ENCODE measurements at places on chromosomes 1 and 21.

- no peak for DNase-seq
Observed at GRCh38 chr1:178645808-178646200, 79.2 kb upstream of the RALGPS2 start.

DNA sequence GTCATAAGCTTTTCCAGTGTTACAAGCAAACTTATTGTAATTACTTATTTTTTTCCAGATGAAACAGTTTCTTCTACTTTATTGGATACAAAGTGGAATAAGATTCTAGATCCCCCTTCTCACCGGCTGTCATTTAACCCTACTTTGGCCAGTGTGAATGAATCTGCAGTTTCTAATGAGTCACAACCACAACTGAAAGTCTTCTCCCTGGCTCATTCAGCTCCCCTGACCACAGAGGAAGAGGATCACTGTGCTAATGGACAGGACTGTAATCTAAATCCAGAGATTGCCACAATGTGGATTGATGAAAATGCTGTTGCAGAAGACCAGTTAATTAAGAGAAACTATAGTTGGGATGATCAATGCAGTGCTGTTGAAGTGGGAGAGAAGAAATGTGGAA is 95.5 kb downstream of the ZFYVE9 start:
- DNase-seq = no peak

DNA sequence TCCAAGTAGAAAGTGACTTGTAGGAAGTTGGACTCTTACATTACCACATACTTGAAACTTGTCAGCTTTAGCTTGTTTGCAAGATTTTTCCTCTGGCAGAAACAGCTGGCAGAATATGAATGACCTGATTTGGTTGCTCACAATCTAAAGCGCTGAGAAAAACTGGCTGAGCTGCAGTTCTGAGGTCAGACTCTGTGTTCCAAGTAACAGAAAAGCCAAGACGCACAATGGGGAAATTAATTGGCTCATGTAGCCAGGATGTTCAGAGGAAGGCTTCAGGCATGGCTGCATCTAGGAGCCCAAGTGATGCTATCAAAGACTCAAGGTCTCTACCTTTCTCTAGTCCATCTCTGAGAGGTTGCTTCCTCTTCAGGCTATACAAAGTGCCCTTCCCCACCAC is 27.0 kb downstream of the ALPL start:
- DNase-seq = no peak

DNA sequence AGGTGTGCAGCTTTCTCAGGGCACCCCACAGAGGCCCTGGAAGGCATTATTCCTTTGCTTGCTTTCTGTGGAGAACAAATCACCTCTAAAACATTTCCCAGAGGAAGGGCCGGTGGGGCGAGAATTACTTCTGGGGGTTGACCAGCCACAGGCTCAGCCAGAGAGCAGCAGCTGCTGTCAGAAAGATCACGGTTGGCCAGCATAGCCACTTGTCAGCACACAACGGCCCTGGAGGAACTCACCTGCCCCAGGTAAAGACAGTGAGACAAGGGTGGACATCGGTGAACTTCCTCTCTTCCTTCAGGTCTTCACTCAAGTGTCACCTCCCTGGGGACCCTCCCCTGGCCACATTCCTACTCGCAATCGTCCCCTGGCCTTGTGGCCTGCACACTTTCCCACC is 69.5 kb upstream of the CLDN14 start:
- DNase-seq = no peak

DNA sequence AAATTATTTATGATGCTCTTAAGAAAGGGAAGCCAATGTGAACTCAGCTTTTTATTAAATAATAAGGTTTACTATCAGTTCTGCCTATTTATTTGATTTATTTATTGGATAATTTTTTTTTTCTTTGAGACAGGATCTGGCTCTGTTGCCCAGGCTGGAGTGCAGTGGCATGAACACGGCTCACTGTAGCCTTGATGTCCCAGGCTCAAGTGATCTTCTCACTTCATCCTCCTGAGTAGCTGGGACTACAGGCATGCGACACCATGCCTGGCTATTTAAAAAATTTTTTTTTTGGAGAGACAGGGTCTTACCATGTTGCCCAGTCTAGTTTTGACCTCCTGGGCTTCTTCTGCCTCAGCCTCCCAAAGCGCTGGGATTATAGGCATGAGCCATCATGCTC is 21.0 kb upstream of the DNAJC28 start:
- no peak for DNase-seq

- DNase-seq = no peak
Observed at GRCh38 chr1:46263146-46263545, 15.6 kb downstream of the RAD54L start.

DNA sequence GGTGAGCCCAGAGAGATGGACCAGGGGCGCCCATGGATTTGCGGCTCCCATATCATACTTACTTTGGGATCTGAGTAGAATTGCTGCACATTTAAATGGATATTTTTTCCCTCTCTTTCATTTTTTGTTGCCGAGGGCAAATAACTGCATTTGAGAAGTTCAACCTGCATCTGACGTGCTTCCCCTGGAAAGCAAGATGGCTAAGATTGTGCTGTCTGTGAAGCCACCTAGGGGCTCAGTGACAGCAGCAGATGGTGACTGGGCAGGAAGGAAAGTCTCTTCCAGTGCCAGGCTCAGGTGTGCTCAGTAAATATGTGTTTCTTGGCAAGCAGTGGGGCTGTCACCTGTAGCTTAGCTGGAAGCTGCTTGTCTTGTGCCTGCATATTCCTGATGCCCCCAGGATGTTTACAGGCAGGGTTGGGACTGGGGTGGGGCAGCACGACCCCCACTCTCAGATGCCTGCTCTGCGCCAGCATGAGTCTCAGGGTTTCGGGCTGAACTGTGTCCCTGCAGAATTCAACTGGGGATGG is 59.8 kb upstream of the ETV3 start:
- DNase-seq = no peak

GRCh38 chr21:35020436-35020835 is 28.7 kb downstream of the RUNX1 start:
- DNase-seq = no peak

DNA sequence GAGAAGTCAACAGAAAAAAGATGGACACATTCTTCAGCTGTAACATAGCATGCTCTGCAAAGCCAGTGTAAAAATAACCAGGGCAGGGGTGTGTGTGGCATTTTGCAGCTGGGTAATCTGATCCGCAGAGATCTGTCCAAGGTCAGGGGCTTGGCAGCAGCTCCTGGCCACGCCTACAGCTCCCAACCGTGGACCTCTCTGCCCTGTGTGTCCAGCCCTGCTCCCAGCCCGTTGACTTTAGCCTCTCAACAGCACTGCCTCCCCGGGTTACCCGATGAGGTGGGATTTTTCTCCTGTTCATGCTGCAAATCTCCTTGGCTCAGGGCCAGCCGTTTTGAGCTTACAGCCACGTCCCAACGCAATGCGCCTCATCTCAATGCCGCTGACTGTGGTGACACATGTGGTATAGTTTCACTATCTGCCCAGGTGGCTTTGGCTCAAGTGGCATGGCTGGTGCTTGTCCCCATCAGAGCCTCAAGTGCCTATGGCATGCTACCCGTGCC is 68.1 kb downstream of the VWA5B1 start:
- no peak for DNase-seq

DNA sequence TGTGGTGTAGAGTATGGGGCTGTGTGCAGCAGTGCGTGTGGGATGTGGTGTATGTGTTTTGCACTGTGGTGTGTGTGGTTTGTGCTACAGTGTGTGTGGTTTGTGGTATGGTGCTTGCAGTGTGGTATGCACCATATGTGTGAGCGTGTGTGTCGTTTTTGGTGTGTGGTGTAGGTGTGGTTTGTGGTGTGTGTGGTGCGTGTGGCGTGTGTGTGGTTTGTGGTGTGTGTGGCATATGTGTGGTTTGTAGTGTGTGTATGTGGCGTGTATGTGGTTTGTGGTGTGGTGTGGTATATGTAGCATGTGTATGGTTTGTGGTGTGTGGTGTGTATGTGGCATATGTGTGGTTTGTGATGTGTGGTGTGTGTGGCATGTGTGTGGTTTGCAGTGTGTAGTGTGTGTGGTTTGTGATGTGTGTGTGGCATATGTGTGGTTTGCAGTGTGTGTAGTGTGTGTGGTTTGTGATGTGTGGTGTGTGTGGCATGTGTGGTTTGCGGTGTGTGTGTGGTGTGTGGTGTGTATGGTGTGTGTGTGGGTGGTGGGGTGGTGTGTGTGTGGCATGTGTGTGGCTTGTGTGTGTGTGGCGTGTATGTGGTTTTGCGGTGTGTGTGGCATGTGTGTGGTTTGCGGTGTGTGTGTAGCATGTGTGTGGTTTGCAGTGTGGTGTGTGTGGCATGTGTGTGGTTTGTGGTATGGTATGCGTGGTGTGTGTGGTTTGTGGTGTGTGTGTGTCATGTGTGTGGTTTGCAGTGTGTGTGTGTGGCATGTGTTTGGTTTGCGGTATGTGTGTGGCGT is 53.5 kb upstream of the TRAPPC10 start:
- no peak for DNase-seq

- DNase-seq = no peak
Observed at GRCh38 chr1:212286556-212287131, 1.4 kb downstream of the PPP2R5A start.

- DNase-seq = no peak
Observed at GRCh38 chr1:228349701-228350171, 56.9 kb downstream of the TRIM11 start.

GRCh38 chr1:231413749-231414082 is 8.4 kb downstream of the EGLN1 start:
- no peak for DNase-seq

- DNase-seq = no peak
Observed at GRCh38 chr1:159799446-159799985, 2.6 kb upstream of the FCRL6 start.
